ENCODE measurements at places on chromosomes 7 and 10.

- DNase-seq, result no peak
These were observed 182.3 kb upstream of the CDCA7L start for GRCh38 chr7:22127835-22128527.

GRCh38 chr10:86931872-86932271 lies 25.5 kb downstream of the MMRN2 start:
- no peak for DNase-seq

- DNase-seq, result no peak
These were observed 759.0 kb upstream of the GALNT17 start for GRCh38 chr7:70372768-70373515.

DNA sequence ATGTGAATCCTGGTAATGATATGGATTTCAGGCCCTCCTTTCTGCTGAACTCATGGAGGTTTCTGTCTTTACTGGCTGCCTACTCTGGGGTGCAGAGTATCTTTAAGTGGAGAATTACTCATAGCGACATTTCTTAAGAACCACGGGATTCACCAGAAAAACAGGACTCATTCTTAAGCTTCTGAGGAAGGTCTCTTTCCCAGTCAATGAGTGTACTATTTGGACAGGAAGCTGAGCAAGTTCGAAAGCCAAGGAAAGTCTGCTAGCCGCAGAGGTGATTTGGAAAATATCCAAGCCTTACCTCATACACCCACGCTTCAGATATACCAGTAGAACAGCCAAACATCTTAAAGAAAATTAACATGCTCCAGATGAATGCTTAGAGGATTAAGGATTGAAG lies 377.6 kb upstream of the MYO3A start:
- no peak for DNase-seq

DNA sequence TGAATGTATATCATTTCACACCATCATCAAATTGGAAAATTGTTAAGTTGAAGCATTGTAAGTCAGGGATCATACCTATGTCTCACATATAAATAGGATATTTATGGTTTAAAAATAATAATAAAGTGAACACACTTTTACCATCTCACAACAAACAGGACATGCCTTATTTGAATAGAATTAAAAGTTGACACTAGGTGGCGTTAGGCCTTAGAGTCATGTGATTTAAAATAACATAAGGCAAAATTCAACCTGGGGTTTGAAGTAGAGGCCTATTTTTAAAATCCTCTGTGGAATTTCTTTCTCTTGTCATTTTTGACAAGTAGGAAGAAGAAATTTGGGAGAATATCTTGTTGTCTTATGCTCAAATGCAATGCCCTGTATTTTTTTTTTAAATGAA lies 184.7 kb upstream of the PCDH15 start:
- no peak for DNase-seq

DNA sequence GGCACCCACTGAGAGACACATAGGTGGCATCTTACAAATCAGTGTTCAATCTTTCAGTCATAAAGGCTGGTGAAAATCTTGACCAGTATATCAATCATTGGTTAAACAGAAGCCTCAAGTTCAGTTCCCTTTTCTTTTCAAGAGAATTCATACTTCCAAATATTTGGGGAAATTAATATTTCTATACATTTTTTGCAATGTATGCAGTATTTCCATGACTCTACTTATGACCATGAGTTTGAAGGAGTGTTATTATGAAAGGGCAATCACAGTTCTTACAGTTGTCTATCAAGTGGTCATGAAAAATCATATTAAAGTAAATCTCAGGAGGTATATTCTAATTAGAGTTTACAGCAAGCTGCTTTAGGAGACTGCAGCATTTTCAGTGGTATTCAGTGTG lies 724.0 kb downstream of the ANKRD7 start:
- DNase-seq, result no peak

Data from activated T-helper 1 cell treated with anti-CD3 and anti-CD28 coated beads, Interleukin-2, amount 50 U/mL, for 16 hours (primary cell).